Activated T-helper 1 cell treated with anti-CD3 and anti-CD28 coated beads, Interleukin-2, amount 50 U/mL, for 16 hours (primary cell): ENCODE measurements at places on chromosomes 7 and 10.

DNA sequence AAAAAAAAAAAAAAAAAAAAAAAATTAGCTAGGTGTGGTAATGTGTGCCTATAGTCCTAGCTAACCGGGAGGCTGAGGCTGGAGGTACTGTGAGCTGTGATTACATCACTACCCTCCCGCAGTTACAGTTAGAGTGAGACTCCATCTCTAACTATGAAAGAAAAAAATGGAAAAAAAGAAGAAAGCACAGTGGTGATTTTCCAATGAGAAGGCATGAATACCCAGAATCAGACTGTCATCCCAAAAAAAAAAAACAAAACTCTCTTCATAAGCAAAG lies 269.9 kb upstream of the MKLN1 start:
- no peak for DNase-seq

GRCh38 chr10:86327954-86328725 lies 38.5 kb downstream of the GRID1 start:
- DNase-seq, result no peak

GRCh38 chr10:8051109-8051821 lies 3.2 kb upstream of the GATA3 start:
- no peak for DNase-seq

GRCh38 chr7:67435894-67436535 lies 439.4 kb downstream of the TYW1 start:
- no peak for DNase-seq

- DNase-seq, result no peak
Observed at GRCh38 chr7:25517906-25518305, 289.6 kb upstream of the NPVF start.

DNA sequence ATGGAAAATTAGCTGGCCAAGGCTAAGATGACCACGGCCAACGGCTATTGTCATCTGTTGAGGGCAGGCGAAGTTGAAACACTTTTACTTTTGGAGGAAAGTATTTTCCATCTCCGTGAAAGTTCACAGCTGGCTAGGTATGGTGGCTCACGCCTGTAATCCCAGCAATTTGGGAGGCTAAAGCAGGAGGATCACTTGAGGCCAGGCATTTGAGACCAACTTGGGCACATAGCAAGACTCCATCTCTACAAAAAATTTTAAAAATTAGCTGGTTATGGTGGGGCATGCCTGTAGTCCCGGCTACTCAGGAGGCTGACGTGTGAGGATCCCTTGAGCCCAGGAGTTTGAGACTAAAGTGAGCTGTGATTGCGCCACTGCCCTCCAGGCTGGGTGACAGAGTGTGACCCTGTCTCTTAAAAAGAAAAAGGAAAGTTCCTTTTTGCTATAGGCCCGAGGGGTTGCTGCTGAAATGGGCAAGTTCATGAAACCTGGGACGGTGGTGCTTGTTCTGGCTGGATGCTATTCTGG lies 85.5 kb upstream of the MKLN1 start:
- DNase-seq, result no peak

GRCh38 chr7:92782236-92782635 lies 54.1 kb downstream of the CDK6 start:
- DNase-seq, result no peak

GRCh38 chr7:30446266-30446665 lies 32.3 kb downstream of the NOD1 start:
- no peak for DNase-seq

GRCh38 chr7:23539494-23539907 lies 7.7 kb upstream of the TRA2A start:
- no peak for DNase-seq

GRCh38 chr7:96832092-96832662 lies 122.5 kb upstream of the SEM1 start:
- no peak for DNase-seq

DNA sequence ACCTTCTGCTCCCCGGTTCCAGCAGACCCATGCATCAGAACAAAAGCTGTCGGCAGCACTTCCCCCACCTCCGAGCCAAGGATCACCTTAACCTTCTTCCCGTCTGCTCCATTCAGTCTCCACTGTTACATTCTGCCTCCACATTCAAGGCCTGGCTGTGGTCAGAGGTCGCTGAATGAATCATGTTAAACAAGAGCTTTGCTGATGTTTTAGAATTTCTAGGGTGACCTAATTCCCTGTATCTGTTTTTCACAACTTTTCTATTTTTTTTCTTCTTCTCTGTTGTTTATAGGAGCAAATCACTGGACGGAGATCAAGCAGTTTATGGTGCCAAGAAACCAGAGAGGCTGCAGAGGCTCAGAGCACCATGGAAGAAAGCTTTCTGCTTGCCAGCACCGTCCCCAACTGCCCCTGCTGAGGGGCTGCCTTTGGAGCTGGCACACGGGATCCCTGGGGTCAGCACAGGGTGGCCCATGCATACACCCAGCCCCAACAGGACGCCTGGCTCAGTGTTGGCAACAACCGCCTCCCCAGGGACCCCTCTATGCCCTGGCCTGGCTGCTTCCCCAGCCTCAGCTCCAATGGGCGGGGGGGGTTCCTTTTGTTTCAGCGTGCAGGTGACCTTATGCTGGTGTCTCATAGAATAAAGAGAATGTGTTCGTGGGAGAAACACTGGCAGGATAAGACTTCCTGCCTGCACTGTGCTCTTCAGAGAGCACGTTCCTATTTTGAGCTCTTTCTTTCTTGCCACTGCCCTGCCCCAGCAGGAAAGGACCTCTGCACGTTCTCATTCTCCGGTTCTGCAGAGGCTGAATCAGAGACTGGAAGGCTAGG lies 182.7 kb upstream of the LYZL2 start:
- no peak for DNase-seq

- no peak for DNase-seq
Observed at GRCh38 chr7:116284390-116284789, 74.1 kb downstream of the TES start.

- no peak for DNase-seq
Observed at GRCh38 chr10:61066661-61067344, 122.8 kb upstream of the RHOBTB1 start.

GRCh38 chr10:52464368-52465124 lies 150.5 kb downstream of the DKK1 start:
- DNase-seq, result no peak

GRCh38 chr7:15352421-15353206 lies 209.2 kb downstream of the AGMO start:
- no peak for DNase-seq
